ENCODE measurements at places on chromosomes 7 and 10.

- no peak for DNase-seq
Measured at GRCh38 chr7:33824911-33825459, 80.4 kb upstream of the BMPER start.

DNA sequence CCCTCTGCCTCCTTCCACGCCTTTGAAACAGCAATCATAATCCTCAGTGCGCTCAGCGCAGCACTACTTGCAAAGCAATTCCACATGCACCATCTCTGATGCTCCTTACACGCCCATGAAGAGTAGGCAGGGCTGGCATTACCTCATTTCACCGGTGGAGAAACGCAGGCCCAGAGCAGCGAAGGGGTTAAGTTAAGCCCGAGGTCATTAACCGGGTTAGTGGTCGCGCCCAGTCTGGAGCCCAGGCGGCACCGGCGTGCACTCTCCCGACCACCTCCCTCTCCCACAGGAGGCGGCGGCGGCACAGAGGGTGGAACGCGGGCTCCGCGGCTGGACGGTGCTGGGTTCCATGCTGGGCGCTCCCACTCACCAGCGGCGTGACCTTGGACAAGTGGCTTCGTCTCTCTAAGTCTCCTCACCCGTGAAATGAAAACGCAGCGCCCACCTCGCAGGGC is 515 bp downstream of the FASTK start:
- peak; percentile 36 for DNase-seq

- no peak for DNase-seq
Measured at GRCh38 chr10:116457488-116457887, 29.8 kb downstream of the PNLIPRP3 start.

- peak; percentile 14 for DNase-seq
Measured at GRCh38 chr10:23630885-23631284, 192.0 kb downstream of the OTUD1 start.

- peak; percentile 82 for DNase-seq
Measured at GRCh38 chr10:109894516-109894915, 28.8 kb downstream of the XPNPEP1 start.

GRCh38 chr10:88347597-88348304 is 235.4 kb downstream of the RNLS start:
- no peak for DNase-seq

DNA sequence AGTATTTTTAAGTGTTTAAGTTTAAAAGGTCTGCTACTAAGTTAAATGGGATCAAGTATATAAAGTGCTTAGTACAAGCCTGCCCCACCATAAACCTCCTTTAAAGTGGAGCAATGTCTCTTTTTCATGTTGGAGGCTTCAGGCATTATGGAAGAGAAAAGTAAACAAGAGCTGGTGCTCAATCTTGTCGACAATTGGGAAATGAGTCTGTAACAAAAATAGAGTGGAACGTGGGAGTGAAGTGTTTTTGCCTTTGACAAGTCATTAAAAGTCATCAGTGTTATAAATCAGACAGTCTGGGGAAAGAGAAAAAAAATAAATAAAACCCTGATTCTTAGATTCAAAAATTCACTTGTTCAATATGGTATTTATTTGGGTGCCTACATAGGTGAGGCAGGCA is 44.7 kb downstream of the DNAJC12 start:
- no peak for DNase-seq

DNA sequence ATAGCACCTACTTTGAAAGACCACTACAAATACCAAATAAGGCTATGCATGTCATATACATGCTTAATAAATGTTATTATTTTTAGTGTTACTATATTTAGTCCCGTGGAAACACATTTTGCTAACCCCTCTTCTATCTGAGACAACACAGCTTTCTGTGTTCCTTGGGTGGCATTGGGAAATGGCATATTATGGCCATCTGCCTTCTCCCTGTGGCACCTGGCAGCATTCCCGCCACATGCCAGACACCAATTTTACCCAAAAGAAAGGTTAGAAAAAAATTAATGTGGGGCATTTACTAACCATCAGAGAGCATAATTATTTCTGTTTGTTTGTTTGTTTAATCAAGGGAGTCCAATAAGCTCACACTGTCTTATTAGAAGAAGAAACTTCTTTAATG is 168.6 kb upstream of the ETV1 start:
- no peak for DNase-seq
